ENCODE measurements at places on chromosomes 1 and 21.

GRCh38 chr1:161772397-161772796 lies 6.3 kb downstream of the ATF6 start:
- no peak for DNase-seq

- no peak for DNase-seq
Measured at GRCh38 chr1:210237479-210237878, 4.9 kb downstream of the SERTAD4 start.

GRCh38 chr1:38029685-38030511 lies 16.7 kb downstream of the POU3F1 start:
- DNase-seq = no peak

DNA sequence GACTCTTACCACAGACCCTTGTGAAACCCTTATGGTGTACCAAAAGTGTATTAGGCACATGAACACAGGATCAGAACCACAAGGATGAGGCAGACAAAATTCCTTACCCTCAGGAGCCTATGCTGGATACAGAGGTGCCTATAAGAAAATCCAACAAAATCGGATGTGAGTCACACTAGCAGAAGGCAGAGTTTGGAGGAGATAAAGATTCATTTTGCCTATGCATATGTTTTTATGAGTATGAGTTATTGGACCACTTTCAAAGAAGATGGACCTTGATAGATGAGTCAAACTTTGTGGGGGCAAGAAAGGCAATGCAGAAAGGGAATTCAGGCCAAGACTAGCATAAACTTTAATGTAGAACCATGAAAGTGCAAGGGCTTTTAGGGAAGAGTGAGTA lies 17.0 kb downstream of the CAMK1G start:
- DNase-seq = no peak

DNA sequence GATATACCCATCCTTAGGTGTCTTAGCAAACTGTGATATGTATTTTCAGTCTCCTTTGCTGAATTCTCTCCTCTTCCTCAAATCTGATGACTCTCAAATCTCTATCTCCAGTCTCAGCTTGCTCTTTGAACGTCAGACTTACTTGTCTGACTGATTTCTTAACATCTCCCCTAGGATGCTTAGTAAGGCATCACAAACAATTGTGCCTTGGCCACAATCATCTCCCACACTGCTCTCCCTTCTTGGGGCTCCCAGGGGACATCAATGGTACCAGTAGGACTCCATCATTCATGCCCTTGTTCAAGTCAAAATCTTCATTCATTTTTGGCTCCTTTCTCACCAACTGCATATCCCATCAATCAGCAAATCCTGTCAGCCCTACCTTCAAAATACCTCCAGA lies 42.0 kb downstream of the GNG12 start:
- DNase-seq = no peak

DNA sequence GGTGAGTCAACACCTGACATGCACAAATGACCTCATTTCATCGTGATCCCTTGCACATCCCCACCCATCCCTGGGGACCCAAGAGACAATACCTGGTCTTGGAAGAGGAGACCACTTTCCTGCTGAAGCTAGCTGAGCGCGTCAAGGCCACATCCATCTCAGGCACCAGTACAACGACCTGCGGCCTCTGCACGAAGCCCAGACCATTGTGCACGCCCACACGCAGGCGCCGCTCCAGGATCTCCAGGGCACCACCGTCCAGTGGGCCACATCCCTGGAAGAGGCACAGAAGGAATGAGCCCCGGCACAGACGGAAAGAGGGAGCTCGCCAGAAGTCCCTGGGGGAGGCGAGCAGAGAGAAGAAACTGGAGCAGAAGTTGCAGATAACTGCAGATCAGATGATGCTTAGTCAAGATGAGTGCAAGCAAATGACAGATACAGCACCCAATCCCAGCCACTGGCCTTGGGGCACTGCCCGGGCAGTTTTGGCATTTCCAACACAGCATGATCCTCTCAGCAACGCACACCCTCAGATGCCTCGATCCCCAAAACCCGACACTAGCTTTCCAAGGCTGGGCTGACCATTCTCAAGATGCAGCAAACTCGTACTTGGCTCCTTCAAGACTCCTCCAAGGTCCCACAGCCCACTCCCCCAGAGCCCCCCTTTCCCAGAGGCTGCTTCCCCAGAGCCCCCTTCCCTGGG lies 44.1 kb downstream of the NPHP4 start:
- peak; percentile 72 for DNase-seq

GRCh38 chr1:14848625-14849024 lies 250.1 kb downstream of the KAZN start:
- no peak for DNase-seq

- no peak for DNase-seq
Measured at GRCh38 chr1:184072376-184072775, 20.8 kb downstream of the TSEN15 start.

GRCh38 chr1:66206563-66207144 lies 327.3 kb upstream of the SGIP1 start:
- DNase-seq = no peak

DNA sequence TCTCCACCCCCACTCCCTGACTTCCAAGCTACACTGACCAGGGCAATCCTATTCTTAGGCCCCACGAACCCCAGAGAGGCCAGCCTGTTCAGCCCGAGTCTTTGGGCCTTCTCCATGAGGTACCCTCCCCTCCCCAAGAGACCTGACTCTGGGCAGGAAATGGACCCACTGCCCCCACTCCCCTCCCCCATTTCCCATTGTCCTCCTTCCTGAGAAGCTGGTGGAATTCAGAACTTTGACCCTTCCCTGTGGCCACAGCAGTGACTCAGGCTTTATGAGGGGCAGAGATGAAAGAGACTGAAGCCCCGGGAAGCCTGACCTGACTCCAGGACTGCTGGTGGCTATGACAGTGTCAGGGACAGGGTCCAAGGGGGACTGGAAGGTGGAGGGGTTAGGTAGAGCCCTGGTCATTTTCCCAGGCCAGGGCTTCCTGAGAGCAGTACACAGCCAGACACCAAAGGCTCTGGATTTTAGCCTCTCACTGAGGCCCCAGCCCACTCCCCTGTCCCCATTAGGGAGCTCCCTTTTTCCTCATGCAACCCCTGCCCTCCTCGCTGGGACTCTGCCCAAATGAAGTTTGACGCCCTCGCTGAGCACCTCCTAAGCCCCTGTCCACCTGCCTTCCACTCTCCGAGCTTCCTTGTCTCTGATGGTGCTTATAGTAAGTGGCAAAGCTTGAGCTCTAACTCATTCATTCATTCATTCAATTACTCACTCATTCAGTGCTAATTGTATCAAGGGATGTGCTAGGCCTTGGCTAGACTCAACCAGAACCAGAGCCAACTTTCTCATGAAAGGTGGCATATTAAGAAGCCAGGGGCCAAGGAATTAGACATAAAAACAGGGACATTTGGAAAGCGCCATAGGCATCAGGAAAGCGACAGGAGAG lies 3.0 kb downstream of the CRYBG2 start:
- no peak for DNase-seq

- DNase-seq = no peak
Measured at GRCh38 chr1:24932284-24932683, 2.2 kb upstream of the RUNX3 start.

DNA sequence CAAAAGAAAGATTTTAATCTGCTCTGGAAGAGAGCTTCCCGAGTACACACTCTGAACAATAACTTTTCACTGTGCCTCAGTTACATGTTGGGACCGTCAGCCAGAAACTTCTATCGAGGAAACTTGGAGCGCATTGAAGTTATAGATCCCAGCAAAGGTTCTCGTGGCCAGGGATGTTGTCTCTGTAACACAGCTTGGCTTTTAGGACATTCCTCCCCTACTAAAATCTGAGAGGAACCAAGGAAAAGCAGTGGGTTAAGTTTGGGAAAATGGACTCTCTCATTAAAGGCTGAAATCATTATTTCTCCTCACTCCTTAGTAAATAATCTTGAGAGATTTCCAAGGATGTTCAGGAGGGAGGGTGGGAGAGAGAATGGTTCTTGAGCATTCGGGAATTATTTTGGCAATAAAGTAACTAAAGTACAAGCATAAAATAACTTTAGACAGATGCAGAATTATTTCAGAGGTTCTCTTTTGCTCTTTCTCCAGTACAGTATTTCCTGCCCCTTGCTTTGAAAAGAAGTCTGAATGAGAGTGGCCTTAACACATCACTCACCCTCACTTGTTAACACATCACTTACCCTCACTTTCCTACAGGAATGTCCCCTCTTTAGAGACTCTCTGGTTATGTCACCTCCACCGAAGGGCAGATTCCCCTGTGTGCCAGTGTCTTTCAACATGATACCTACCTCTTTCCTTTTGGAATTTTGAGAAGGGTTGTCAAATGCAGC lies 1.8 kb upstream of the NFIA start:
- no peak for DNase-seq

GRCh38 chr1:209999005-209999404 lies 61.0 kb downstream of the SYT14 start:
- no peak for DNase-seq

GRCh38 chr1:67193704-67194103 lies 27.4 kb downstream of the IL23R start:
- no peak for DNase-seq

DNA sequence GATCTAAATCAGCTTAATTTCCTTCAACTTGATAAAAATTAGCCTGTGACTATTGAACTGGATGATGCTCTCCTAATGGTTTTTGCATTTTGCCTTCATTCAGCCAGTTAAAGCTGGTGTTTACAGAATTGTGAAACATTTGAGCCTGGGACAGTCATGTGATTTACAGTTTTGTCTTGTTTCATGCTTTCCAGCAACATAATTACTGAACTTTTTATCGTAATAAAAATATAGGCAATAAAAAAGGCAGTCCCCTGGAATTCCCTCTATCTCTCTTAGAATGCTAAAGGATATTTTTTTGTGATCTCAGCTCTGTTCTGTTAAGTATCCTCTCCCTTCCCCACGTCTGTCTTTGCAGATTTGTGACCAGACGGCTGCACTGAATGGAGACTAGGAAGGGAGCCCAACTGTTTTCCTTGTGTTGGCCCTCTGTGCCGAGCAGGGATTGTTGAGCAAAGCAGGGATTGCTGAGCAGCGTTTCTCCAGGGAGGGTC lies 70.3 kb upstream of the RGL1 start:
- DNase-seq = no peak

- no peak for DNase-seq
Measured at GRCh38 chr1:68175621-68176398, 56.5 kb downstream of the WLS start.

GRCh38 chr1:18641005-18641941 lies 10.6 kb downstream of the PAX7 start:
- DNase-seq = no peak

DNA sequence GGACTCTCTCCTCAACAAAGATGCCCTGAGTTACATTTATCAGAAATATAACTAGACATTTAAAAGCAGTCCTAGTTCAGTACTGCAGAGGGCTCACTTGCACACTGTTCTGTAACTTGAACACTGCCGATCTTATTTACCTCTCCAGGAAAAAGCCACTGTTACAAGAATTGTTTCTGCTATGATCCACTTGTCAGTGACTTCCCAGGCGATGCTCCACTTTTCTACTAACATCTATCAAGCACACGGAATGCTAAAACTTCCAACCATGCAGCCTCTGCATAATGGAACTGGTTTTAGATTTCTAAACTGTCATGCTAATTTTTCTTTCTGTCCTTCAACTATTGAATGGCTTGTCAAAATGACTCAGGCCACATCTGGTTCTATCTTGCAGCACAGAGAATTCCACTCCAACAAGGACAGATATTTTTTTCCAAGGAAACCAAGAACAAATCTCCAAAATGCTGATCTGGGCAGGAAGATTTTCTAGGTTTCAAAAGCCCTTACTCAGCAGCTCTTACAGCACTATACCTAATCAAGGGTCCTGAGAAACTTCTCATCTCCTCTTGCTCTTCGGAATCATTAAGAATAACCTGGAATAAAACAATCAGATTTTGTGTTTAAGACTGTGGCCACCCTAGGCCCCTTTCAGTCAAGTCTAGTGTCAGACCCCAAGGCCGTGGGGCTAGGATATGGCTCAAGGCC lies 9.9 kb downstream of the SEC16B start:
- DNase-seq = no peak

GRCh38 chr1:151847867-151848596 lies 5.5 kb downstream of the THEM5 start:
- DNase-seq = peak; percentile 45

GRCh38 chr1:234770924-234771540 lies 161.1 kb upstream of the IRF2BP2 start:
- no peak for DNase-seq

DNA sequence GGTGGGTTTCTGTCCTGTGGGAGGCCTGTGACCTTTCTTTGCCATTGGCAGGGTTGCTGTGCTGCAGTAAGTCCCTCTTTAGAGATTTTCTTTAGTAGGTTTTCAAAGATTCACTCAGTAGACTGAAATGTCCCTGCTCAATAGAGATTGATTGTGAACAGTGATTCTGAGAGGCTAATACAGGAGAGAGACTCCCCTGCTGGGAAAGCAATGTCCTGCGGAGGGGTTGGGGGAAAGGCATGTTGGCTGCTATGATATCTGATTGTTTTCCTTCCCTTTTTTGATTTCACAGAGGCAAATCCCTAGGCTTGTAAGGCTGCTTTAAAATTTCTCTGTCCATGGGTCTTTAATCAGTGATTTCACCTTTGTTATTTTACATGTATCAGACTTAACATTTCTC lies 589.9 kb downstream of the ADGRL2 start:
- DNase-seq = no peak

- no peak for DNase-seq
Measured at GRCh38 chr1:174812656-174813055, 187.1 kb upstream of the CACYBP start.

DNA sequence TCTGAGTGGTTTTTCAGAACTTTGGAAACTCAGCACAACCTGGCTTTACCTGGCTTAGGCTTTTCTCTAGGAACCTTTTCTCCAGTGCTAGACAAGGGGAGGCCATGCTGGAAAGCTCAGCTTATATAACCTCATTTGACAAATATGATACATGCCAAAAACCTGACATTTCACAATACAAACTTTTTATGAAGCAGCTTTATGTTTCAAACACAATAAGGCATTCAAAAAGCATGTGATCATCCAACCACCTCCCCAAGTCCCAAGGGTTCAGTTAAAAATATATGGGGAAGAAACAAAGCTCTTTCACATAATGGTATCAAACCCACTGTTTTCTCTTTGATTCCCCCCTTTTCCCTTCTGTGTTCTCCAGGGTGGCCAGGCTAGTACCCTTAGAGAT lies 63.7 kb downstream of the ZC3H11B start:
- no peak for DNase-seq

GRCh38 chr1:54551891-54552290 lies 3.9 kb downstream of the ACOT11 start:
- peak; percentile 67 for DNase-seq

DNA sequence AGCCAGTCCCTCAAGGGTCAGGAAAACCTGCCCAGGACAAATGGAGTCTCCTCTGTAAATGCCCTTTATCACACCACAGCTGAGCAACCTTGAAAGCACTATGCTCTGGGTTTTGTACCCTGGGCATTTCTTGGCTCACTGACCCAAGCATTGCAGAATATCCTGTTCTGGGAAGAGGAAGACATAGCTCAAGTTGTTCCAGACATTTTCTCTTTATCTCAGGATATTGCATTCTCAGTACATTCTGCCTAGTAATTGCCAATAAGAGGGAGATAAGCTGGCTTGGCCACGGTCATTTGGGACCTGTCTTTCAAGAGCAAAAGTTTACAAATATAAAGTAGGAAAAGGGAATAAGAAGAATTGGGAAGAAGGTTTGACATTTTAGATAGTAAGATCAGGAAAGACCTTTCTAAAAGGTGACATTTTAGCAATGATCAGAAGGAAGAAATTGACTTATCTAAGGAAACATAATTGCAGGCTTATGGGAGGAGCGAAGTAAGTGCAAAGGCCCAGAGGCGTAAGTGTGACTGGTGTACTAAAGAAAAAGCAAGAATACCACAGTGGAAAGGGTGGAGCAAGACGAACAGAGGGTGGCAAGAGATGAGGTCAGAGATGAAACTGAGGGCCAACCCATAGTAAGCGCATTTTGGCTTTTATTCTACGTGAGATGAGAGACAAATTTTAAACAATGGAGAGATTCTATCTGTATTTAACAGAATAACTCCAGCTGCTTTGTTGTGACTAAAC lies 394.0 kb upstream of the CXADR start:
- DNase-seq = no peak
